ENCODE measurements at places on chromosomes 3 and 15.

- peak; percentile 86 for DNase-seq
Observed at GRCh38 chr15:75625542-75626347, at the start of gene SNUPN. TSS of gene SNUPN (minus strand) at chr15:75625725. CDS start at chr15:75621051, 4,674 bp downstream.

GRCh38 chr3:58585994-58586393, 8.8 kb upstream of the FAM107A start:
- DNase-seq, result no peak

DNA sequence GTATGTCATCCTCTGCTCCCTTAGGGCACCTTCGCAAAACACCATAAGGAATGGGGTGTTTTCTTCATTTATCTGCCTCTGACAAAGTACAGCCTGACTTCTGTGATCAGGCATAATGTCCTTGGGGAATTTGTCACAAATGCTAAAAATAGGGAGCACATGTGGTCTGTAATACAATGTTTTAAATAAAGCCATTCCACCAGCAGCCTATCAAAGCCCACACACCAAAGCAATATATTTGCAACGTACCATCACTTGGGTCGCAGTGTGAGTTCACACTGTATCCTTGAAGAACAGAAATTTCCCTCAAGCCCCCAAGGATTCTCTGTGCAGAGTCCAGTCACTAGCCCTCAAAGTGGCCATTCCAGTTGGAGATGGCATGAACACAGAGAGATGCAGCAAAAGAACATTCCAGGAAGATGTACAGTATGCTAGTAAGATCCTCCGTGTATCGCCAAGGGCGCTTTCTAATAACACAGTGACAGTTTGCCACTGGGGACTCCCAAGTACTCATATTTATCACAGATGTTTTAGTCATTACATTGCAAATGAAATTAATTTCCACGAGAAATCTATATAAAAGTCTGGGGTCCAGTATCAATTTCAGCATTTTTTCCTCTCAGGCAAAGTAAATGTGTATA, 246.7 kb downstream of the MCTP2 start:
- DNase-seq, result no peak

GRCh38 chr15:66647358-66647757, 54.7 kb upstream of the SMAD6 start:
- DNase-seq, result no peak

DNA sequence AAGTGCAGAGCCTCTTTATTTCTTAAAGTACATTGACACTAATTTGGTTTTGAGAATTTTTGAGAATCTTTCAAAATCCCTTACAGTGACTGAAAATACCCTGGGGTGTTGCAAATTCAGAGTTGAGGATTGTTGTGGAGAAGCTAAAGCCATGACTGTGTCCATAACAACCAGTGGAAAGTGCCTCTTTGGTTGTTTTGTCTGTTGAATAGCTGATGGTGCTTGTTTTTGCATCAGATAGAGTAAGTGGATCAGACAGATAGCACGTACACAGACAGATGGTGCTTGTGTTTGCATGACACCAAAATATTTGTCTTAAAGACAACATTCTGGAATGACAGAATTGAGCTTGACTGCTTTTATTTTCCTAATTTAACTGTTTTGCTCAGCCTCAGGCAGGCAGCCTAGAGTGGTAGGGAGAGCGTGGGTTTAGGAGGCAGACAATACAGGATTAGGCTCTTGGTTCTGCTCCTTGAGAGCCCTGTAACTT, 265.0 kb downstream of the IL20RB start:
- no peak for DNase-seq

DNA sequence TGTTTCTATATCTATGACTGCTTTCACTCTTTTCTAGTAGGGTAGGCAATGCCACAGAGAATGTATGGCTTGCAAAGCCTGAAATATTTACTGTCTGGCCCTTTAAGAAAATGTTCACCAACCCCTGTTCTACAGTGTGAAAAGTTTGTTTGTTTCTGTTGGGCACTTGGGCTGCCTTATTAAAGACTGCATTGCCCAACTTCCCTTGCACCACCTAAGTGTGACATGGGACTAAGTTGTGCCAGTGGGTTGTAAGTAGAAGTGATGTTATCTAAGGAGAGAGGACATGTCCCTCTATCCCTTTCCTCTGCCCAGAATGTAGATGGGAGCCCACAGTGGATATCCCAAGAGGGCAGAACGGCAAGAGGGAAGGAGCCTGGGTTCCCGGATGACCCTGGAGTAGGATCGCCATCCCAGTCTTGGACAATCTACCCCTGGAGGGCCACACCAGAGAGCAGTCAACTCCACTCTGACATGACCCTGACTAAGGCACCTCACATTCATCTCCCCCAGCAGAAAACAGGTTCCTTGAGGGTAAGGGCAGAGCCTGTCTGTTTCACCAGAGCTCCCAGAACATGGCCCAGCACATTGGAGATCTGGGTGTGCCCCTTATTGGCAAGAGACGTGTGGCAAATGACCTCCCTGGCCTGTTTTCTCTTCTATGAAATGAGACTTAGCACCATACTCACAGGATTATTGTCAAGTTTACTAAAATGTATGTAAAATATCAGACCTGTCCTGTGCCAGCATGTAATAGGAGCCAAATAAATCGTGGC, 138.8 kb downstream of the SMAD6 start:
- DNase-seq, result no peak

GRCh38 chr15:75952525-75952924, 48.8 kb downstream of the FBXO22 start:
- no peak for DNase-seq

DNA sequence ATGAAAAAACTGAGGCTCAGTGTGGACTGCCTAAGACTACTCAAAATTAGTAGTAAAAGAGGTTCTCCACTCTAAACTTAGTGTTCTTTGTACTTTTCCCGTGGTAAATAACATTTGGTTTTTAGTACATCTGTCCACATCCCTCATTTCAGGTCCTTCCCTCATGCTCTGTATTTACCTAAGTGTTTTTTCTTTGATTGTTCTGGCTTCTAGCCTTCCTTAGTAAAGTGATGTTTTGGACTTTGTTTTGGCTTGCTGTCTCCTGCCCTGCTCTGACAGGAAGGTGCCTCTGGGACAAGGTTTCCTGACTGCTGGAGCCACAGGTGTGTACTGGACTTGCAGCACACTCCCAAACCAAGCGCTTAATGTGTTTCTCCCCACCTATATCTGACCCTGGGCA, 29.9 kb upstream of the ALDH1A2 start:
- DNase-seq, result no peak

DNA sequence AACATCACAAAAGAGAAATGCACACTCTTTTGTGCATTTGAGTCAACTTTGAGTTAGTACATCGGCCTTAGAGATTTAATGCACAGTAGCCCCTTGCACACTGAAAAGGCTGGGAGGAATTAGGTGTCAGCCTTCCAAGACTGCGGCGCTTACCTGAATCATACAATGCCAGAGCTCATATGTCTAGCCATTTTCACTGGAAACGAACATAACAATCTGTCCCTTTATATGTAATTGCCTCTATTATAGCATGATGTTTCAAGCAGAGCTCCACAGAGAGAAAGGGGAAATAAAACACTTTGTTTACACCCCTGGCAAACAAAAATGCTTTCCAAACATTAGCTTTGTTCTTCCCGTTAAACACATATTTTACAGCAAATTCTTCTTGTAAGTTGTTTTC, 315.7 kb upstream of the SLCO3A1 start:
- no peak for DNase-seq

- DNase-seq, result no peak
Observed at GRCh38 chr3:150378301-150378748, 29.8 kb upstream of the TSC22D2 start.

GRCh38 chr3:142802891-142803290, 79.1 kb downstream of the TRPC1 start:
- DNase-seq, result no peak

DNA sequence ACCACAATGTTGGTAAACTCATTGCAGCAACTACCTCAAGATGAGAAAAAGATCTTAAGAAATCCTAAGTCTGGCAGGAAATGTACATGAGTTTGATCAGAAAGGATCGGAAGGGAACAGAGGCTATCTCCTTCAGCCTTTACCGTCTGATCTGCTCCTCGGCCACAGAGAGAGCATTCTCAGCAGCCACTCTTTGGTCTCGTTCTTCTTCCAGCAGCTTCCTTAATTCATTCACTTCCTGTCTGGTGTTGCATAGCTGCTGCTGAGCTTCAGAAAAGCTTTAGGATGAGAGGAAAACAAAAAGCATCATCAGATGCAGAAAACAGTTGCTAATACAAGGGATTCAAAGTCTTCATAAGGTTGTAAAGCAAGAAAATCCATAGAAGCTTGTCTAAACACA, 6.6 kb upstream of the HCLS1 start:
- DNase-seq, result no peak

DNA sequence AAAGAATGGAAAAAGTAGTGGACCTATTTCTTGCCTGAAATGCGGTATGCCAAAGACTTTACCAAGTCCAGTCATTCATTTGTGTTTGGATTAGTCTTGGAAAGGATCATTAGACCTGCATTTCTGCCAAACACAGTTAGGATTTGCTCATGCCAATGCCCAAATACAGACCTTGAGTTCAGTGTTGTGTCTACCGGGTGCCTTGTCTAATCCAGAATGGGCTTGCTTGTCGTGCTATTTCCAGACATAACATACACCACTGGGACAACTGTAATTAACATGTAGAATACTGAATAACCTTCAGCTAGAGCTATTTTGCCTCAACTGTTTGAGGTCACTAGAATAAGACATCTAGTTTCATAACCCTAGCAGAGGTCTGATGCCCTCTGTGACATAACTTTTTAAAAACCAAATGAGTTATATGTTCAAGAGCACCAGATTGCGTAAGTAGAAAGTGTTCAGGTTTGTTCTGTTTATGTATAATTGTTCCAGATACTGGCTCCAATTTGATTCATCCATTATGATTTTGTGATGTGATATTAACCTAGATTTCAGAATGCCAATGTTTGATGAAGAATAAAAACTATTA, 145.3 kb upstream of the DPH6 start:
- no peak for DNase-seq

- DNase-seq, result no peak
Observed at GRCh38 chr15:64740311-64741170, 34.8 kb downstream of the RBPMS2 start.

Data from activated CD8-positive, alpha-beta memory T cell treated with anti-CD3 and anti-CD28 coated beads for 1 hour (primary cell).